ENCODE measurements at places on chromosomes 16 and 17. TPM values are rescaled to one million over a fixed set of nuclear protein-coding genes. Genes with fewer than 3 reads are reported as not detected.

- H3K4me3 ChIP-seq, result no peak overlapping the region
- no peak for DNase-seq
- H3K27ac ChIP-seq, result no peak overlapping the region
Measured at GRCh38 chr16:84851192-84852127, 31.7 kb downstream of the CRISPLD2 start.

GRCh38 chr16:27441276-27441675 is 39.3 kb downstream of the IL21R start:
- no peak overlapping the region for H3K27ac ChIP-seq
- no peak for DNase-seq
- no peaks in the 10 kb centered on the region for H3K27me3 ChIP-seq
- H3K4me1 ChIP-seq, result no peaks in the 10 kb centered on the region
- no peak overlapping the region for H3K4me3 ChIP-seq

Gene CMTM2
- not detected for total RNA-seq

GRCh38 chr16:82631701-82632685 is 5.2 kb downstream of the CDH13 start:
- no peak for DNase-seq
- H3K27me3 ChIP-seq, result no peaks in the 10 kb centered on the region
- no peaks in the 10 kb centered on the region for H3K36me3 ChIP-seq
- no peak overlapping the region for H3K4me3 ChIP-seq
- peaks cover 7% of the 10 kb centered on the region for H3K4me1 ChIP-seq
- no peak overlapping the region for H3K27ac ChIP-seq

- DNase-seq, result no peak
- no peak overlapping the region for H3K27ac ChIP-seq
- H3K27me3 ChIP-seq, result no peaks in the 10 kb centered on the region
- H3K36me3 ChIP-seq, result no peaks in the 10 kb centered on the region
- H3K4me3 ChIP-seq, result no peak overlapping the region
Measured at GRCh38 chr16:65713181-65713808, 591.4 kb upstream of the CDH11 start.

DNA sequence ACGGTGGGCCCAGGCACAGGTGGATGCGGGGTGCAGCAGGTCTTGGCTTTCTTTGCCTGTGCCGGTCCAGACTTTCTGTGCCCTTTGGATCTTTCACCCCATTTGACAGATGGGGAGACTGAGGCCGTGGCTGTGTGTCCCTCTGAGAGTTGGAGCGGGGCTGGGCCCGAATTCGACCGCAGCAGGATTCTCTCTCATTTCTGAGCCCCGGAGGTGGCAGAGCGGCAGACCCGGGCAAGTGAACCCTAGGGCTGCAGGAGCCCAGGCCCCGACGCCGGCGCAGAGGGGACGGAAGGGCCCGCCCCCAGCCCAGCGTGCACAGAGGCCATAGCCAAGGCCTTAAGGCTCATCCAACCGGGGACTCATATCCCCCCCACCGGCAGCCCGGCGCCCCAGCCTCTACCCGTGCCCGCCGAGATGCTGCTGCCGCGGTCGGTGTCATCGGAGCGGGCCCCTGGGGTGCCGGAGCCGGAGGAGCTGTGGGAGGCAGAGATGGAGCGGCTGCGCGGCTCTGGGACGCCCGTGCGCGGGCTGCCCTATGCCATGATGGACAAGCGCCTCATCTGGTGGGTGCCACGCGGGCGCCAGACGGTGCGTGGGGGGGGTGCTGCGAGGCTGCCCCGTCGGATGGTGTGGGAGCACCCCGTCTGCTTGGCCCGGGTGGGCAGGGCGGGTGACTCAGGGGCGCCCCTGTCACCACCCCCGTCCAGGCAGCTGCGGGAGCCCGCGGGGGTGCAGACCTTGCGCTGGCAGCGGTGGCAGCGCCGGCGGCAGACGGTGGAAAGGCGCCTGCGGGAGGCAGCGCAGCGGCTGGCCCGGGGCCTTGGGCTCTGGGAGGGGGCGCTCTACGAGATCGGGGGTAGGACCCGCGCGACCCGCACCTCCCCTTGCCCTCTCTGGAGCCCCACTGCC is 857 bp downstream of the TMC8 start:
- no peak overlapping the region for H3K27ac ChIP-seq
- H3K27me3 ChIP-seq, result no peaks in the 10 kb centered on the region
- peaks cover 31% of the 10 kb centered on the region for H3K4me1 ChIP-seq
- no peaks in the 10 kb centered on the region for H3K36me3 ChIP-seq

DNA sequence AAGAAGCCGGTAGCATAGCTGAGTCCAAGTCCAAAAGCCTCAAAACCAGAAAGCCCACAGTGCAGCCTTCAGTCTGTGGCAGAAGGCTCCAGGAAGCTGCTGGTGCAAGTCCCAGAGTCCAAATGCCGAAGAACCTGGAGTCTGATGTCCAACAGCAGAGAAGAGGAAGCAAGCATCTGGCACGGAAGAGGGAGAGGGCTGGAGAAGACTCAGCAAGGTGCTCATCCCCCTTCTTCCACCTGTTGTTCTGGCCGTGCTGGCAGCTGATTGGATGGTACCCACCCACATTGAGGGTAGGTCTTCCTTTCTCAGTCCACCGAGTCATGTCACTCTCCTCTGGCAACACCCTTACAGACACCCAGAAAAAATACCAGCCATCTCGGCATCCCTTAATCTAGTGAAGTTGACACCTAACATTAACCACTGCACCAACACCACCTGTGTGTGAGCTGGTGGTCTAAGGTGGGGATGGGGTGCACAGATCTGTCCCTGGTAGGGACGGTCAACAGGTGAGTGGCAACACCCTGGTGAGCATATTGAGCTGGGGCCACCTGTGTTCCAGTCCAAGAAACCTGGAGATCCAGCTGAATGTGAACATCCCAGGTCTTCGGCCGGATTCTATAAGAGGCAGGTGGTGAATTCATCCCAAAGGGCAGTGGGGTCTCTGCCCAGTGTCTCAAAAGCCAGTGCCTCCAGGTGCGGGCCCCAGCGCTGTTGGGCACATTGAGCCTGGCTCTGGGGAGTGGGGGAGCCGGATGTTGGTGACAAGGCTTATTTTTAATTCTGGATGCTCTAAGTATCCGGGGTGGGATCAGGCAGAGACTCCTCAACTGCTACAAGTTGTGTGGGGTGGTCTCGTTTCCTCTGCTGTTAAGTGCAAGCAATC is 9.8 kb downstream of the MIEF2 start:
- no peak for DNase-seq
- no peaks in the 10 kb centered on the region for H3K27me3 ChIP-seq
- H3K4me1 ChIP-seq, result peaks cover 4% of the 10 kb centered on the region
- no peak overlapping the region for H3K4me3 ChIP-seq
- peaks cover 62% of the 10 kb centered on the region for H3K36me3 ChIP-seq

GRCh38 chr17:62826956-62827355 is 18.8 kb upstream of the MARCHF10 start:
- no peak overlapping the region for H3K4me3 ChIP-seq
- no peak for DNase-seq
- H3K36me3 ChIP-seq, result no peaks in the 10 kb centered on the region
- no peak overlapping the region for H3K27ac ChIP-seq

- no peaks in the 10 kb centered on the region for H3K27me3 ChIP-seq
- H3K4me1 ChIP-seq, result no peaks in the 10 kb centered on the region
- peak overlapping the region; percentile 77 for H3K4me3 ChIP-seq
- H3K27ac ChIP-seq, result no peak overlapping the region
- no peaks in the 10 kb centered on the region for H3K36me3 ChIP-seq
Measured at GRCh38 chr17:48100160-48100559, 1.1 kb downstream of the CBX1 start.

DNA sequence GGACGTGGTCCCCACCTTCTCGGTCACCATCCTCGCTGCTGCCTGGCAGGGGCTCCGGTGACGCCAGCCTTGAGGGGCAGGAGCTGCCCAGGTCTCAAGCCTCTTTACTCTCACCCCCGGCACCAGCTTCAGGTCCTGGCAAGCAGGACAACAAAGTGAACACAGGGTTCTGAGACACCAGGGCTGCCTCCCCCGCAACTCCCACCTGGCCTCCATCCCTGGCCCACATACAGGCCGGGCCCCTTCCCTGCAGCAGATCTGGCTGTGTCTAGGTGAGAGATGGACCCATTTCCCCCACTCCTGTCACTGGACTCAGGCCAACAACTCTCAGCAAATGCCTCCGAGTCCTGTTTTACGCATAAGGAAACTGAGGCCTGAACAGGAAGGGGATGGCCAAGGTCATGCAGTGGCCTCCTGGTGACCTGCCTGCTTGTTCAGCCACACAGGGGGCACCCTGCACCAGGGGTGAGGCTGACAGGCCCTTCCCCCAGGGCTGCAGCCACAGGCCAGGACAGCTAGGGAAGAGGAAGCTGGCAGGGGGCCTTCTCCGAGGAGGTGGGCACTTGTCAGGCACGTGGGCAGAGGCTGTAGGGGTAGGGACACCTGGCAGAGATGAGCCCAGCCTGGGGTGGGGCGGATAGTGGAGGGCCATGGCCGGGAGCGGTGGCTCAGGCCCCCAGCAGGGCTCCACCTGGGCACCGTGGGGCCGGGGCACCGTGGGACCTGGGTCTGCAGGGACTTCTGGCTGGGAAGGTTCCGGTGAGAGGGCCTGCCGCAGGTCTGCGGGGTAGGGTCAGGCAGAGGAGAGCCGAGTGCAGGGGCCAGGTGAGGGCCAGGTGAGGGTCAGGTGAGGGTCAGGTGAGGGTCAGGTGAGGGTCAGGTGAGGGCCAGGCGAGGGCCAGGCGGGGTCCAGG is 46.7 kb upstream of the PVALEF start:
- H3K27me3 ChIP-seq, result no peaks in the 10 kb centered on the region
- H3K4me1 ChIP-seq, result peaks cover 76% of the 10 kb centered on the region
- peak overlapping the region; percentile 90 for H3K27ac ChIP-seq
- no peaks in the 10 kb centered on the region for H3K36me3 ChIP-seq
- DNase-seq, result no peak

DNA sequence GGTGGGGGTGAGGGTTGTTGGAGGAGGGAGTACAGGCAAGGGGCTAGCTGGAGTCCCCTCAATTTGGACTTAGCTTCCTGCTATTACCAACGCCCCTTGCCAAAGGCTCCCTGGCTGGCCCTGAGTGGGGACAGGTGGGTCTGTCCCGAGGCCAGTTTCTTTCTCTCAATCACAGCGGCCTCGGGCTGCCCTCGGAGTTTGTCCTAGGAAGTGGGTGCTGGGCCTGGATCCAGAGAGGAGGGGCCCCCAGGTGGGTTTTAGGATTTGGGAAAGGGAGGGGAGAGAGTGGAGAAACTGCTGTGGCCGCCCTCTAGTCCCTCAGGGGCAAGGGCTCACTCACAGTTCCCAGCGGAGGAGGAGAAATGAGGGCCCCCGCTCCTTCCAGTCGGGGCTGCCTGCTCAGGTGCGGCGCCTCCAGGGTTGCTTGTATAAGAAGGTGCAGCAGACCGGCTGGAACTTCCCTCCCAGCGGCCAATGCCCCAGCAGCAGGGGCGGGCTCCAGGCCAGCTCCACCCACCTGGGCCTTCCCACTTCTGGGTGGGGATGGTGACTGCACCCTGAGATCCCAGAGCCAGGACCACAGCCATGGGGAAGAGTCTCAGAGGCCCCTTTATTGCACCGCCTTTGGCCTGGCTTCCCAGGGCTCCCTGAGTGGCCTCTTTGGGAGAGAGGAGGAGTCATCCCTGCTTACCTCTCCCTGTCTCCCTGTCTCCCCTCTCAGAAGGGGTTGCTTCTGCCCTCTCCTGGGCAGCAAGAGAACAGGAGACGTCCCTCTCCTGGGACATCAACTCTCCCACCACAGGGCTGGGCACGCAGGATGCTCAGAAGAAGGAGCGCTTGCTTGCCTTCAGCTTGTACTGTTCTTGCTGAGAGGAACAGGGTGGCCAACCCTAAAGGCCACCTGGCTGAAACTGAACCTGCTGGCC is 112.0 kb upstream of the SMURF2 start:
- H3K36me3 ChIP-seq, result no peaks in the 10 kb centered on the region
- peaks cover 13% of the 10 kb centered on the region for H3K27me3 ChIP-seq
- H3K4me3 ChIP-seq, result no peak overlapping the region

DNA sequence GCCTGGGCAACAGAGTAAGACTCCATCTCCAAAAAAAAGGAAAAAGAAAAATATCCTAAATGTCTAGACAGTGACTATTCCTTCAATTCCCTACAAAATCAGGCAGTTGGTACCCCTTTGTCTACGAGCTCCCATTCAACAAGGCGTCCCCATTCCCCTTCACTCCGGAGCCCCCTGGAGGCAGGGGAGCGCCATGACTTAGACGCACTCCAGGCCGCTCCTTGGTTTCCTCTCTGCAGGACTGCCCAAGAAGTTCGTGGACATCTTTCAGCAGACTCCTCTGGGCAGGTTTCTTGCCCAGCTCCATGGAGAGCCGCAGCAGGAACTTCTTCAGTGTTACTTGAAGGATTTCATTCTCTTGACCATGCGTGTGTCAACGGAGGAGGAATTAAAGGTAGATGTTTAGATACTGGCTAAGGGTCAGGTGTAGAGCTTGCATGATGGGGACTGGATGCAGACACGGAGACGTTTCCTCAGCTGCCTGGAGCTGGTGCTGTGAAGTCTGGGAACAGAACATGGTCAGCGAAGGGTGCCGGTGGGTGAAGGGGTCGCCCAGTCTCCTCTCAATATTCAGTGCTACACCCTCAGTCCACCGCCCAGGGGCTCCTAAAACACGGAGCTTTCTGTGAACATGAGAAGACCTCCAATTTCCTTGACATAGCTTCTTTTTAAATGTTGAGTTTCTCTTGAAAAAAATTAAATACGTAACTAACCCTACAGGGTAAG is 53.3 kb upstream of the ENDOV start:
- H3K4me1 ChIP-seq, result peaks cover 21% of the 10 kb centered on the region
- H3K27me3 ChIP-seq, result no peaks in the 10 kb centered on the region
- H3K36me3 ChIP-seq, result peaks cover 47% of the 10 kb centered on the region
- no peak overlapping the region for H3K4me3 ChIP-seq
- DNase-seq, result no peak
- peak overlapping the region; percentile 20 for H3K27ac ChIP-seq

Gene ALOXE3
- not detected for total RNA-seq

Gene CD300C
- total RNA-seq, result not detected

GRCh38 chr16:53911513-53911912 is 207.6 kb downstream of the FTO start:
- H3K4me1 ChIP-seq, result peaks cover 8% of the 10 kb centered on the region
- no peak overlapping the region for H3K4me3 ChIP-seq
- H3K27me3 ChIP-seq, result no peaks in the 10 kb centered on the region
- DNase-seq, result no peak
- H3K27ac ChIP-seq, result no peak overlapping the region
- no peaks in the 10 kb centered on the region for H3K36me3 ChIP-seq

Gene ASGR1
- total RNA-seq, result 0.21 TPM

Gene HOXB13
- total RNA-seq, result not detected

- H3K36me3 ChIP-seq, result no peaks in the 10 kb centered on the region
- no peaks in the 10 kb centered on the region for H3K4me1 ChIP-seq
- H3K4me3 ChIP-seq, result no peak overlapping the region
- H3K27me3 ChIP-seq, result no peaks in the 10 kb centered on the region
- DNase-seq, result no peak
Measured at GRCh38 chr16:15533386-15533785, 99.0 kb downstream of the BMERB1 start.

Measured in tibial nerve (tissue), 4 donors.